ENCODE measurements at places on chromosomes 4 and X.

DNA sequence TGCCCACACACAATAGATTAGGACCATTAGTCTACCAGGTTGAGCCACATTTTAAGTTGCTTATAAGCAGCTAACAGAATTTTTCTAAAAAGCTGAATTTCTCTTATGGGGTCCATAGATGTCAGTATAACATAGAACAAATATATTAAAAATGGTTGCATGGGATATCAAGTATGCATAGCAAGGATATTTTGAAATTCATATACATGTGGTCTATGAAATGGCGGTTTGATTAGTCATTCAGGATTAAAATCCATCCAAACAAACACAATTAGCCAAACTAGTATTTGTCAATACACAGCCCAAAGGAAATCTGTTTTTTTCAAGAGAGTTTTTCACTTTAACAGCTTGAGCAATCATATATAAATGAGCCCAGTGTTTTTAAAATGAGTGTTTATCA lies 33.5 kb upstream of the AMOT start:
- DNase-seq = peak; percentile 43

GRCh38 chr4:8264106-8264505 lies 5.4 kb upstream of the HTRA3 start:
- DNase-seq = no peak

GRCh38 chr4:121697564-121697963 lies 784 bp upstream of the ANXA5 start:
- no peak for DNase-seq

GRCh38 chrX:135434258-135435138 lies 12.8 kb downstream of the SMIM10L2A start:
- DNase-seq = no peak

- no peak for DNase-seq
These were observed 48.8 kb upstream of the CCSER1 start for GRCh38 chr4:90078440-90078839.

- DNase-seq = no peak
These were observed 140.8 kb upstream of the SFRP2 start for GRCh38 chr4:153929675-153930074.

DNA sequence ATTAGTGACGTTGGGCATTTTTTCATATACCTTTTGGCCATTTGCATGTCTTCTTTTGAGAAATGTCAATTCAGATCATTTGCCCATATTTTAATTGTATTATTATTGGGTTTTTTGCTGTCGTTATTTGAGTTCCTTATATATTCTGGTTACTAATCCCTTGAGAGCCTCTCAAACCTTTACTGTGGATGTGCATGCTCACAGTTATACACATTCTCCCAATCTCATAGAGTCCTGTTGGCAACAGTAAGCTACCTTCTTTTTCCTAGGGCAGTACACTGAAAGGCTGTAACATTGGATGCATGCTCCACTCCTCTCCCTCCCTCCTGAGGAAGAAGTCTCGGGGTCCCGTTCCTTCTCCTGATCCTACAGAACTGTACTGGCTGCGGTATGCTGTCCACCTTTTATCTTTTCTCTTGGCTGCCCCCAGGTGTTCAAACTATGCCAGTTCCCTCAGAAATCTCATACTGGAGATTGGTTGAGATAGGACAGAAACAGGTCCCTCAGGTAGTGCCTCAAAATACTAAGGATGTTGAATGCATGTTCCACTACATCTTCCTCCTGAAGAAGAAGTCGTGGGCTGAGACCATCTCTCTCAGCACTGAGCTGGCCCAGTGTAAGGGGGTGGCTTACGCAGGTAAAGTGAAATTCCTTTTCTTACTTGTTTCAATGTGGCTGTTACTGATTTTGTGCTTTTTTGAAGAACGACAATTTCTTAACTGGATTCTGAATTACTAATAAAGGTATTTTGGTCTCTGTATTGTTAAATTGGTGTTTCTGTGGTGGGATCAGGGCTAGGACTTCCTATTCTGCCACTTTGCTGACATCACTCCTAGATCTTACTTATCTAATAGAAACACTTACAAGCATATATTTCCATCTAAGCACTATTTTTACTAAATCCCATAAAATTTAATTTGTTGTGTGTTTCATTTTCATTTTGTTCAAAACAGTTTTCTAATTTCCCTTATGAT lies 145.4 kb upstream of the HUWE1 start:
- DNase-seq = peak; percentile 8

DNA sequence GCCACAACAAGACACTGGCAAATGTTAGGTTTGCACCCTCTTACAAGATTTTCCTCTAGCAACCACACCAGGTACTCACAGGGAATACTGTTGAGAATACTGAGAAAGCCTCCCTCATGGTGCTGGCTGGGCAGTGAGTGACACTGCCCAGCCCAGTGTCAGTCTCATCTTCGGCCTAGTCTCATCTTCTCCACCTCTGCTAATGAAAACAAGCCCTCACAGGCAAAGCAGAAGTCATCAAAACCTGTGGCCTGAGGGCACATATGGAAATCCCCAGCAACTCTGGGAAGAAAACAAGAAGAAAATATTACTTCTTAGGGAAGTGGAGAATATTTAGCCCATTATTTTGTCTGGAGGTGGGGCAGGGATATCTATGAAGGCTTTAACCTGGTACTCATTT lies 7.9 kb upstream of the ADAM29 start:
- no peak for DNase-seq

- no peak for DNase-seq
These were observed 22.8 kb downstream of the DTHD1 start for GRCh38 chr4:36304138-36304681.

DNA sequence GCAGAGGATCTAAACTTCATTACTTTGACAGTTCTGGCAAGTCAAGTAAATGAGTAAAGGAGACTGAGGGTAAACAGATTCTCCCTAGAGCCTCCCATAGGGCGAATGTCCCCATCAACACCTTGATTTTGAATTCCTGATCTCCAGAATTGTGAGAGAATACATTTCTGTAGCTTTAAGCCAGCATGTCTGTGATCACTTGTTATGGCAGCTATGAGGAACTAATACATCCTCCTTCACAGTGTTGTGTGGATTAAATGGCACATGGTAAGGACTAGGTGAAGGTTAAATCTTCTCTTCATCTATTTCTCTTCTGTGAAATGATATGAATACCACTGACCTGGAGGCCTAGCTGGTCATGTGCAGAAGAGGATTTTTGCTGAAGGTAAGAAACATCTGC lies 137.3 kb downstream of the CPEB2 start:
- no peak for DNase-seq

GRCh38 chrX:103565752-103566151 lies 19.6 kb upstream of the TCEAL4 start:
- DNase-seq = peak; percentile 60

DNA sequence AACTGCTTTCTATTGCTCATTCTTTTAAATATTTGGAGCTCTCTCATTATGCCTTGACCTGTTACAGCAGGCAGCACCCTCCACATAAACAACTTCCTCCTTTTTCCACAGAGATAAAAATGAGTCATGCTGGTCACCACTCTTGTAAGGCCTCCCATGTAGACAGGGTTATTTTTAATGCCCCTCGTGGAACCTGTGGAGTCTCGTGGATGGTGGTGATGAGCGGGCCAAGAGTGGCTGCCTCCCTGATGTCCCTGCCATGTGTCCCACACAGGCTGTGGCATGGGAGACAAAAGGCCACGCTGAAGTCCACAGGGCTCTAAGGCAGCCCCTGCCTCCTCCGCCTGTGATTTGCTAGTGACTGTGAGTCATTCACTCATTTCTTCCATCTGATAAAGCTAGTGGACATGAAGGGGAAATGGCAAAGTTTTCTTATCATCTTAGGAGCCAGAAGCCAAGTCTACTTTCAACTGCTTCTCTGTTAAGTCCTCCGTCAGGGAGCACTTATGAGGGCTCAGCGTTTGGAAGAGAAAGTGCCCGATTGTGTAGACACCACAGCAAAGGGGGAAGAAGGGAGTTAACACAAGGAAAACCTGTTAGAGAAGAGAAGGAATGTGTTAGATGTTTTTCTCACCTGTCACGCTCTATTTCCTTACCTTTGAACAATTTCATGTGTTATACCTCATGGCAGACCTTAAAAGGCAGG lies 121.6 kb upstream of the FAT1 start:
- peak; percentile 88 for DNase-seq

DNA sequence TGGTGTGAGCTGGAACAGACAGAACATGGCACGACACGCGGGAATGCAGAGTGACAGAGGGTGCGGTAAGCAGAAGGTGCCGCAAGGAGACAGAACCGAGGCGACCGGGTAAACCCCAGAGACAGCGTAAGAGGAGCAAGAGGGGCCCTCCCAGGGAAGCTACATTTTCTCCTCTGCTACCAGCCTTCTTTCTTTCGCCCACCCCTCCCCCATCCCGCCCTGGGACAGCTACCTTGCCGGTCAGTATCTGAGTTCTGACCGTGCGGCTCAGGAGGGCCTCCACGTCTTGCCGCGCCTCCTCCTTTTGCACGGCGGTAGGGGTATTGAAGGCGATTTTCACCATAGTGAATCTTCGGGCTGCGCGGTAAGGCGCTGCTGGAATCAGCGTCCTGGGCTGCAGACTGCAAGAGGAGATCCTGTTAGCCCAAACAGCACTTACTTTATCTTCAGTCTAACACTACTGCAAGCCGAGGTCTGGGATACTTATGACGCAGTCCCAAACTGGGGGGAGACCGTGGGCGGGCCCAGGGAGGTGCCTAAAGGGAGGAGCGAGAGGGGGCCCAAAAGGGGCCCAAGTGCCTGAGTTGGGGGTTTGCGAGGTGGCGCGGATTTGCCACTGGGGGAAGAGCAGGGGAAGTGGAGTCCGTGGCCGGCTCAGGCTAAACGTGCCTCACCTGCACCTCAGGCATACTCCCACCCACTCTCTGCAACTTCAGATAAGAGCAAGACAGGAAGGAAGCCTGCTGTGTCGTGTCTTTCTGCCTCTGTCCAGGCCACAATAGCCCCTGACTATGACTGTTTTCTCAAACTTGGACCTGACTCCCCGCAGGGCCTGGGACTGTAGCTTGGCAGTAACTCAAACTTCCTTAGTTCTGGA lies at the start of gene ITM2A:
Gene ITM2A, minus strand, starts transcription at position 462 of the 877 bp plus-strand sequence. Its CDS starts 119 bp downstream, at position 343.
- no peak for DNase-seq

- no peak for DNase-seq
These were observed 55.3 kb downstream of the PALLD start for GRCh38 chr4:168551945-168552695.

DNA sequence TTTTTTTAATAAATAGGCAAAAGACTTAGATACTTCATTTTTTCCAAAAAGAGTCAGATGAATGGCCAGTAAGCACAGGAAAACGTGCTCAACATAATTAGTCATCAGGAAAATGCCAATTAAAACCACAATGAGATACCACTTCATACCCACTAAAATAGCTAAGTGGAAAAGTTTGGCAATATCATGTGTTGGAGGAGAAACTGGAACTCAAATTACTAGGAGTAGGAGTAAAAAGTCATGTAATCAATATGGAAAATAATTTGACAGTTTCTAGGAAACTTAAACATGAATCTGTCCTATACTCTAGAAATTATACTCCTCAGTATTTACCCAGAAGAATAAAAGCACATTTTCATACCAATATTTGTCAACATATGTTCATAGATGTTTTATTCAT lies 449.8 kb downstream of the INPP4B start:
- peak; percentile 84 for DNase-seq

GRCh38 chr4:128582427-128582870 lies 227.1 kb upstream of the JADE1 start:
- no peak for DNase-seq

GRCh38 chrX:18753631-18754030 lies 46.2 kb downstream of the PPEF1 start:
- DNase-seq = peak; percentile 19

DNA sequence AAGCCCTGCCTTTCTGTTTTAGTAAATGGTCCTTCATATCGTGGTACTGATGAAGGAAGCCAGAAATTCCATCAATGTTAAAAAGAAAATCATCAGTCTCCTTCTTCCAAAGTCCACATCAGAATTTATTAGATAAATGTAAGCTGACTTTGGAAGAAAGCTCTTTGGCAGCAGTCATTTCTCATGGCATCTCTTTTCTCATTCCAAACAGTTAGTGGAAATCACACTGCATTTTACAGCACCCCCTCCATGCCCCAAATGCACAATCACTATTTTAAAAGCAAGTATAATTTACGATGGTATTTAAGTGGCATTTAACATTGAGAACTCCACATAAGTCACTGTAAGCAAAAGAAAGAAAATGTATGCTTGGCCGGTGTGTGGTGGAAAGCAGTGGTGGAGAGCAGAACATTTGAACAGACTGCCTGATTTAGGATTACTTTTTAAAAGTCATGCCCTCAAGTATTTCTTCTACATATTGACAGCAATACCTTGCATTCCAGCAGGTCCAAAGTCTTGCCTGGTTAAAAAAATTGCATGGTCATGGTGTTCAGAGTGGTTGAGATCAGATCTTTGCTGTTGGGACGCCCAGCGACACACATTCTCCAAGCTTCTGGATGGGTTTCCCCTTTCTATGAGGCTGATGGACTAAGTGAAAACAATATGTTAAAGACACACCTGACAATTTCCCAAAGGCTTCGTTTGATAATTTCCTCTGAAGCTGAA lies 248.6 kb downstream of the ADAMTS3 start:
- no peak for DNase-seq

GRCh38 chr4:5156682-5157081 lies 105.4 kb downstream of the STK32B start:
- DNase-seq = peak; percentile 85

DNA sequence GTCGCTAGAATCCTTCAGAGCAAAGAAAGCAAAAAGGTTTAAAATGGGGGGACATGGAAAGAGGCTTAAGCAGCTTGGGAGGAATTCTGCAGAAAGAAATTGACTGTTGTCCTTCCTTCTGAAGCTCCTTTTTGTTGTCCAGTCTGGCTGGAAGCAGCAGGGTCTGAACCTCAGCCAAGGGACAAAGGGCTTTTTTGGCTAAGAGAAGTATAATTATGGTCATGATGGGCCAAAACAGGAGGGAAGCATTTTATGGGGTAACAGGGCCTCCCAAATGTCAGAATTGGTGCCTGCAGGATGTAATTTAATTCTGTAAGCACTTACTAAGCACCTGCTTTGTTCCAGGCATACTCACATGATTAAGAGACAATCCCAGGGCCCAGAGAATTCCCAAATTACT lies 74.2 kb upstream of the CPEB2 start:
- DNase-seq = no peak

DNA sequence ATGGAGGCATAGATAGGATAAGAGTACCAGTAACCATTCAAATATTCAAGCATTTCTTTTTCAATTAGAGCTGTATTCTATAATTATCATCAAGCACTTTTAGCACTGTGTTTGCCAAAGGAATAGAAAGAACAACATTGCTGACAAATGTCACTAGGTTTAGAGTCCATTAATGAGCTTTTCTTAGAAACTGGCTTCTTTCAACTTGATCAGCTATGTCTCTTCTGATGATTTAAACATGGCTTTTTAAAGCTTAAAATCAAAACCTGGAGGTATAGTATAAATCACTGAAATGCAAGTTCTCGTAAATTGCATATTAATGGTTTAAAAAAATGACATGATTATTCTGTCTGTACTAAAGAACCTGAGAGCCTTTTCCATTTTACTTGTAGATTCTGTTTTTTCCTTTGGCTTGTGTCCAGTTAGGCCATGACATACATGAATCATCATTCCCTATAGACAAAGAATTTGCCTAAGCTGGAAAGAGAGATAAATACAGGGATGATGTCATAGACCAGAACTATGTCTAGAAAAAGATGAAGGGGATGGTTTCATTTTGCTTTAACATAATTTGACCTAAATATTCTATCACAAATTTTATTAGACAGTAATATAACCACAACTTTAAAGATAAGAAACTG lies 340.1 kb upstream of the CTSO start:
- peak; percentile 59 for DNase-seq

Measured in AG10803 (cell line).